NCI-H187 (cell line): ENCODE measurements at places on chromosomes 16 and 17.

DNA sequence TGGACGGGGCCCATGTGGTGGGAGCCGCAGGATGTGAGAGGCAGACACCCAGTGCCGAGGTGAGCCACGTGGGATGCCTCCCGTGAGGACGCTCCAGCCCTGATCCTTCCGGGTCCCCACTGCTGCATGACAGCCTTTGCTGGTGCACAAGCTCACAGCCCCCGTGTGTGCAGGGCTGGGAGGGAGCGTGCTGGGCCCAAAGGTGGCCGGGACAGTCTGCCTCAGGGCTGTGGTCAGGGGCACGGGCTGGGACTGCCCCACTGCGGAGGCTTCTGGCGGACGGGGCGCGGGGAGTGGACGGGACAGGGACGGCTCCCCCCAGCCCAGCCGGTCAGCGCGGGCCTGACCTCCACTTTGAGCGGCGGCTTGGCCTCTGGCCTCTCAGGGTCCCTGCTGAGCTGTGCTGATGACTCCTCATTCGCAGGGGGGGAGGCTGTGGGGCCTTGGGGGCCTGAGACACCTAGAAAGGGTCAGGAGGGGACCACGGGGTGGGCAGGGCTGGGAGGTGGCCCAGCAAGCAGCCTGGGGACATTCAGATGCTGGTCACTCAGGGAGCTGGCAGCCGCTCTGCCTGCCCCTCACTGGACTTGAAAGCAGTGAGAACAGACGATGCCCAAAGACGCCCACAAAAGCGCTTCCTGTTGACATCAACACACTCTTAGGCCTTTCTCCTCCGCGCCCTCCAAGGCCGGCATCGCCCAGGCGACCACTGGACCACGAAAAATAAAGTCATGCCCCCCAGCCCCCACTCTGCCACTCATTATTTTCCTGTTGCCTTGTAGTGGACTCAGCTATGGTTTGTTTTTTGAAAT is 9.3 kb upstream of the METRNL start:
- no peak for DNase-seq

DNA sequence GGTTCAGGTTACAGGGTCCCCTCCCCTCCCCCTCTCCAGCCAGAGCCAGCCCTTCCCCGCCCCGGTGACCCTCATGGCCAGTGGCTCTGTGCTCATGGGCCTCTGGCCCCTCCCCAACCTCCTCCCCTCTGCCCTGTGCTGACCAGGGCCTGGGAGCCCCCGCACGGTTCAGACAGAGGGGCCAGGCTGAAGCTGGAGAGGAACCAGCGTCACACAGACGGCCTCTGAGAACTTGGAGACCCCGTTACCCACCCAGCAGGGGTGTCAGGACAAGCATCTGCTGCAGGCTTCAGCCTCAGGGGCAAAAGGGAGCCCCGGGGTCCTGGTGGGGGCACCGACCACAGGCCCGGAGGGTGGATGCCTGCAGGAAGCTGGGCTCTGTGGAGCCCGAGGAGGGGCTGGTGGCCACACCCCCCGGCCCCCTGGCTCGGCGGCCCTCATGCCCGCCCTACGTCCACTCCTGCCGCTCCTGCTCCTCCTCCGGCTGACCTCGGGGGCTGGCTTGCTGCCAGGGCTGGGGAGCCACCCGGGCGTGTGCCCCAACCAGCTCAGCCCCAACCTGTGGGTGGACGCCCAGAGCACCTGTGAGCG is at the start of gene WFIKKN1:
WFIKKN1 (plus strand) TSS at position 171 of the 591 bp plus-strand sequence; CDS start at position 440, 269 bp downstream.
- DNase-seq = no peak

DNA sequence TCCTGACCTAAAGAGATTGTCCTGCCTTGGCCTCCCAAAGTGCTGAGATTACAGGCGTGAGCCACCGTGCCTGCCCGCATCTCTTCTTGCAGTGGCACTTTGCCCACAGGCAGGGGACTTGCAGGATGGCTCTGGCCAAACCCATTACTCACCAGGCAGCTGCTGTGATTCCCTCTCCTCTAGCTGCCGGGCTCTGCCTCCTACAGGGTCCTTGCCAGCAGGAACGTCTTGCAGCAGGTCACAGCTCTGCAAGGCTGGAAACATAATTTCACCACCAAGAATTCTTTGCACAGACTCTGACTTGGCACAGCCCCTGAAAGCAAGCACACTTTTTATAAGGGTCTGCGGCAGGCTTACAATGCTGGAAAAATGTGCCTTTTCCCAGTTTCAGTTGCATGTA is 20.3 kb downstream of the COX4I1 start:
- no peak for DNase-seq

DNA sequence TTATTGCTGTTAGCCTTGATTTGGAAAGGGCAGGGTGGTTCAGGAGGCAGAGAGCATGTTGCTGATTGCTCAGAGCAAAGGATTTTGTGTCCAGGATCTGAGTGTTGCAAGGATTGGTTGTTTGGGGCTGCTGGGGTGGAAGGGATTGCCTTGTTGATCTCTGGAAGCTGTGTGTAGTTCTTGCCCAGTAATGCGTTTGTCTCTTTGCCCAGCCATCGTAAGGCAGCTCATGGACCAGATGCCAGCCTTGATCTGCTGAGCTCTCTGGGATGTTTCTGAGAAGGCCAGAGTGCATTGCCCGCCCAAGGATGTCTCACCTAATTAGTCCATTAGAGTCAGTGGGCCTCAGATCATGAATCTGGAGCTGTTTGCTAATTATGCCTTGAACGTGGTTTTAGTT is 33.6 kb downstream of the NKD1 start:
- no peak for DNase-seq

DNA sequence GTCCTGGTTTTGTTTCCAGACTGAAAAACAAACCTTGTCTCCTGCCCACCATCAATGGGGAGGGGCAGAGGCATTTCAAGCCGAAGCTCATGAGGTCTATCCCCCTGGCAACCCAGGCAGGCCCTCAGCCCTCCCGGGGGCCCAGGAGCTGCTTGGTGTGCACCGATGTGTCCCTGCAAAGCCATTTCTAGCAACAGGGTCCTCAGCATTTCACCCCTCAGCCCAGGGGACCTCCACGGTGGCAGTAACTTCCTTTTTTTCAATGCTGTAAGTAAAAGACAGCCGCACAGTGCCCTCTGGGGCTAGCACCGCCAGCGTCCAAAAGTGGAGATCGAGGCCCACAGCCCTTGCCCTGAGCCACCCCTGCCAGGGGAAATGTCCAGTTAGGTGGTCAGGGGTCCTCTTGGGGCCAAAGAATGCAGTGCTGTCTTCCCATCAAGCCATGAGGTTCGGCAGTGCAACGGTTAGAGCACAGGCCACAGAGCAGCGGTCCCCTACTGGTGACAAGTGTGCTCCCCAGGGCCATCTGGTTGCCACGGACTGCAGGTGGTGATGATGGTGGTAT is 79.9 kb downstream of the LITAF start:
- DNase-seq = no peak

DNA sequence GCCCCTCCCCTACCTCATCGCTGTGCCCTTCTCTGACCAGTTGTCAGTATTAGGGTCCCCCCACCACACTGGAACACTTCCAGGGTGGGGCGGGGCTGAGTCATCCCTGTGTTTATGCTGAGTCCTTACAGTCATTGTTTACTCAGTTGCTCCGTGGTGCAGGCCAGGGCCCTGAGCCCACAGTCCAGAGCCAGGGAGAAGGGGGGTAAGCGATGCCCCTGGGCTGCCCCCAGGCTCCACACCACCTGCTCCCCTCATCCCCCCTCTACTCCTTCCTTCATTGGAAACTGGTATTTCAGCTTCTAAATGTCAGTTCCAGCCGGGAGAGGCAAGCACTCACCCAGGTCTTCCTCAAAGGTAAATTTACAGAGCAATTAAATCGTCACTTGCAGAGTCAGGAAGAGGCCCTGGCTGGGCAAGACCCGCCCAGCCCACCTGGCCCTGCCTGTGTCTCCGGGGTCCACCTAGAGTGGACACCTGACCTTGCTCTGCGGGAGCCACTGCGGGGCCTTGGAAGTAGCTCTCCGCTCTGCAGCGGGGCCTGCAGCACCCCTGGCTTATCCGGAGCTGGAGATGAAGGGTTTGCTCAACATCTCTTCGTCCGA is 4.8 kb downstream of the ATP2A3 start:
- no peak for DNase-seq

- DNase-seq = no peak
Measured at GRCh38 chr16:76175718-76176117, 101.5 kb upstream of the CNTNAP4 start.

DNA sequence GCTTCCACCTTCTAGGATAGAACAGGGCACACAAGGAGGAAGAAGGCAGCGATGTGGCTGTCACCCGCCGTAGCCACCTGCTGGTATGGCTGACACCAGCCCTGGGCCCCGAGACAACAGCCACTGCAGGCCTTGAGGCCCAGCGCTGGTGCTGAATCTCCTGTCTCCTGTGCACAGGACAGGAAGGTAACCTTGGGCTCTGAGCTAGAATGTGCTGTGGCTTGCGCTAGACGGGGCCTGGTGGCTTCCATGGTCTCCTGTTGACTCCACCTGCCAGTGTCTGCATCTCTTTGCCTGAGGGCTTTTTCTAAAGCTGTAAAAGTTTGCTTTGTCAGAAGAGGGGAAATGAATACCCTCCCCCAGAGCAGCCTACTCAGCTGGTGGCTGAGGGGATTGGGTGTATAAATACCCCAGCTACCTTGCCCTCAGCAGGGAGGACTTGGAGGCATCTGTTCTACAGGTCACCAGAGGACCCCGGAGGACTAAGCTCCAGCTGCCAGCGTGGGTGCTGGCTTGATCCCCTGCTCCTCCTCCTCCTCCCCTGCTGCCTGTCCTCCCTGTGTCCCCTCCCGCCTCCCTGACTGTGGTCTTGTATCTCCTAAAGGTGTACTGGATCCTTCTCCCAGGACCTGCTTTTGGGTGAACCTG is 76.1 kb upstream of the SDK2 start:
- no peak for DNase-seq

DNA sequence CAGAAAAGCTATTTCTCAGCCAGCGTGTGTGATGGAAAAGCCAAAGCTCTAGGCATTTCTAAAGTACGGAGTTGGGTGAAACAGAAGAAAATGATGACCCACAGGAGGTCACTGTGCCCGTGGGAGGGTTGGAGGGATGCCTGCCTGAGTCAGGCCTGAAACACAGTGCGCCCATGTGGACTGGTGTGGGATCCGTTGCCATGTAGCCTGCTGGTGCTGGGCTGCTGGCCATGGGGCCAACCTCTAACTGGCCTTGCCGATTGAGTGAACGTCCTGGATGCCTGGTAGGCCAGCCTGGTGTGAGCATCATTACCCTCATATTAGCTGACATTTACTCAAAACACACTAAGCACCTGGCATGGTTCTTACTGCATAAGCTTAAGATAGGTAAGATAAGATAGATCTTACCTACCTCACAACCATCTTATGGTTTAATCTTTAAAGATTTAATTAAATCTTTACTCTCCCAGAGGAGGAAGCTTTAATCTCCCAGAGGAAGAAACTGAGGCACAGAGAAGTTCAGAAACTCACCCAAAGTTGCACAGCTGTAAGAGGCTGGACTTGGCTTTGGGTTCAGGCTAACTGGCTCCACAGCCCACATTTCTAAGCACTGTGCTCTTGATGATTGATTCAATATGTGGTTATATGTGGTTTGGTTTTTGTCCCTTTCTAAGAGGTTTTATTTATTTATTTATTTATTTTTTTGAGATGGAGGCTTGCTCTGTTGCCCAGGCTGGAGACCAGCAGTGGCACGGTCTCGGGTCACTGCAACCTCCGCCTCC is 15.7 kb downstream of the MGAT5B start:
- DNase-seq = no peak

- no peak for DNase-seq
Measured at GRCh38 chr16:66419527-66419926, 7.6 kb upstream of the BEAN1 start.

GRCh38 chr16:25198021-25198420 is 18.7 kb upstream of the AQP8 start:
- DNase-seq = no peak

- DNase-seq = no peak
Measured at GRCh38 chr16:28304214-28304613, 11.9 kb downstream of the SBK1 start.

DNA sequence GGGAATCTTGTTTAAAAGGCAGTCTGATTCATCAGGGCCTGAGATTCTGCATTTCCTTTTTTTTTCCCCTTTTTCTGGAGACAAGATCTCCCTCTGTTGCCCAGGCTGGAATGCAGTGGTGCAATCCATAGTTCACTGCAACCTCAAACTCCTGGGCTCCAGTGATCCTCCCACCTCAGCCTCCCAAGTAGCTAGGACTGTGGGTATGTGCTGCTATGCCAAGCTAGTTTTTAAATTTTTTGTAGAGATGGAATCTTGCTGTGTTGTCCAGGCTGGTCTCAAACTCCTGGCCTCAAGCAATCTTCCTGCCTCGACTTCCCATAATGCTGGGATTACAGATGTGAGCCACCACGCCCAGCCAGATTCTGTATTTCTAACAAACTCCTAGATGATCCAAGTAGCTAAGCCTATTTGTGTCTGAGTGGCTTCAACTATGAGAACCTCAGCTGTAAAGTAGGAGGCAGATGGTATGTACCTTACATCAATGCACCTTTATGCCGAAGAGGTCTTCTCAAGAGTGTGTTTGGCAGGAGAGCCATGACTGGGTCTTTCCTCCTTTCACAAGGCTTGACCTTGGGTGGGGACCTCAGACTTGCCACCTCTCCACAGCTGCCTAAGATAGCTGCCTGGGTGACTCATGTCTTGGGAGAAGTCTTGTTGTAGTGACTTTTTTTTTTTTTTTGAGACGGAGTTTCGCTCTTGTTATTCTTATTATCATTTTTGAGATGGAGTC is 10.9 kb downstream of the LDAF1 start:
- DNase-seq = no peak

DNA sequence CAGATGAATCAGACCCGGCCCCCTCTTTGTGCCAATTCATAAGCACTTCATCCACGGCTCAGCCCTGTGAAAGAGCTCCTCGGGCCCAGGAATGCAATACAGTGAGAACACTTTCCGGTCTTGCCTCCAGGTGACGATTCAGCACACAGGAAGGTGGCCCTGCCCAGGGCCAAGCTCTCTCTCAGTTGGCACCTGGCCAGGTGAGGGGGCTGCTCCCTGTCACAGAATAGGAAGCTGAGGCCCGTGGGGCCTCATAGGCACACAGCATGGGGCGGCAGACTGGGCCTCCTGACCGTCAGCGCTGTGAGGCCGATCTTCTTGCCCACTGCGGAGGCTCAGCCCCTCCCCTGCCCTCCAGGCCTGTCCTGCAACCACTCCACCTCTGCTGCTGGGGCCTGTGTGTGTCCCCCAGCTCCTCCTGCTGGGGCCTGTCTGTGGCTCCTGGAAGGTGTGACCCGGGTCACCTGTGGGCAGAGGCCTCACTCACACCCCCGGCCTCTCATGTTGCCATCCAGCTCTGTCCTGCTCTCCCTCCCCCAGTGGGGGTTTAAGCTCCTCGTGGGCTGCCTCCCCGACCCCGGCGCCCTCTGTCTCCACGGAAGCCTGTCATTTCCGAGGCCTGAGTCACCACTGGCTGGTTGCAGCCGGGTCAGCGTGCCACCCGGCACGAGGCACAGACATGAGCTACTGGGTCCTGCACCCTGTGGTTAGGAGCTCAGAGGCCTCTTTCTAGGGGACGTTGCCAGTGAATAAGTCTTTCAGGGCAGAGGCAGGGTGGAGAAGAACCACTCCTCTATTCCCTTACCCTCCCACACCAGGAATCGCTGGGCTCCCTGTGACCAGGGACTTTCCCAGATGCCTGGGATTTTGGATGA is 114.4 kb downstream of the SEC14L1 start:
- no peak for DNase-seq

GRCh38 chr17:31690151-31690551 is 168.9 kb downstream of the COPRS start:
- DNase-seq = no peak
